ENCODE measurements at places on chromosomes 2 and 18.

- no peak for DNase-seq
These were observed 37.5 kb downstream of the TMEM18 start for GRCh38 chr2:639703-640102.

DNA sequence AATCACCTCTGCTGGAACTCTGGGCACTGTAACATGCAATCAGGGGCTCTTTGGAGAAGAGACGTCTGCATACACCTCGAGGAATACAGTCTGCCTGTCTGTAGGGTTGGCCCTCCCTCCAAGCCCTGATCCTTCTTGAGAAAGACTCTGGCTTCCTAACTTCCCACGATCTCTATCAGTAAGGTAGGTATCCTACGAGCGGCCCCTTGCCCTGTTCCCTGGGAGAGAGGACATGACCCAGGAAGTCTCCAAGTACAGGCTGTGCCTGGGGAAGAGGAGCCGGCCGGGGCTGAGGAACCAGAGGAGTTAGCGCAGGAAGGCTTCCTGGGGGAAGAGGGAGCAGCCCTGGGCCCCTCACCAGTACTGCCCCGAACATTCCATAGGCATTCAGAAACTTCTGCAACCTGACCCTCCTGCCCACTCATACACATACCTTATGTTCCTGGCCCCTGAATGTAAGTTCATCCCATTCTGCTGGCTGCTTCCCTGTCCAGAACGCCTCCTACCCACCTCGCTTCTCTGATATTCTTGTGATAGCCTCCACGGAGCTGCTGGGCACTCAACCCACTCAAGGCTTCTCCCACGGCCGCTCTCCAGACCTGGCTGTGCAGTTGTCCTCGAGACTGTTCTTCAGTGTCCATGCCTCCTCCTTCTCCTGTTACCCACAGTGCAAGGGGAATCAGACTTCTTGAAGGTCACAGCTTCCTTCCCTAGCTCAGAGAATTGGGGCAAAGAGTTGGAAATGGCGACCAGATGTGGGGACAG is 116.1 kb downstream of the CYP26B1 start:
- DNase-seq = no peak

DNA sequence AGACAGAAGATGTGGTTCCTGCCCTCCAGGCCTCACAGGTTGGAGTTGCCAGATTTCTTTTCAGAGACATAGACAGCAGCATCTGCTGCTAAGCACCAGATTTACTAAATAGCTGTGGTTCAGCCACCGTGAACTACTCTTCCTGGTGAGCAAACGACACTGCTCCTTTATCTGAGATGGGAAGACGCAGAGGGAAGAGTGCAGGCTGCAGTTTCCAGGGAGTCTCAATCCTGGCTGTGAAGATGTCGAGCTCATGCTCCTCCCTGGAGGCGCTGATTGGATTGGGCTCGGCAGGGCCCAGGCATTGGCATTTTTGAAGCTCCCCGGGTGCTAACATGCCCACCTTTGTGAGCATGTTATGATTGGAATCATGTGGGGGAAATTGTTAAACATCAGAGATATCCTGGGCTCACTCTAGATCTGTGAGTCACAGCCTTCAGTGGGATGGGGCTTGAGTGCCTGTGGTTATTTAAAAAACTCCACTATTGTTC is 314.8 kb downstream of the TSN start:
- DNase-seq = peak; percentile 2

DNA sequence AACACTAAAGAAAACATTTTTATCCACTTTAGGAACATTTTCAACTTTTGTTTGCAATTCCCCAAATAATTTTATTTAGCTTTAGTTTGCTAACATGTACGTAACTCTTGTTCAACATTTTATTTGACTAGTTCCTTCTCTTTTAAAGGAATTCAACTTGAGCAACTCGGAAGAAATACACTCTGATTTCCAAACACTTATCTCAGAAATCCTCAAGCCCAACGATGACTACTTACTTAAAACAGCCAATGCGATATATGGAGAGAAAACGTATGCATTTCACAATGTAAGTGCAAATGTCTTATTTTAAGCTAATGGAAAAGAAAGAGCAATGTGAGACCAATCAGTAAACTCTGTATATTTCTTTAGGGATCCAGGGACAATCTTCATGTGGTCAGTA is 10.1 kb downstream of the SERPINB10 start:
- DNase-seq = no peak

- peak; percentile 45 for DNase-seq
These were observed 54.7 kb downstream of the KCTD18 start for GRCh38 chr2:200454927-200455801.

DNA sequence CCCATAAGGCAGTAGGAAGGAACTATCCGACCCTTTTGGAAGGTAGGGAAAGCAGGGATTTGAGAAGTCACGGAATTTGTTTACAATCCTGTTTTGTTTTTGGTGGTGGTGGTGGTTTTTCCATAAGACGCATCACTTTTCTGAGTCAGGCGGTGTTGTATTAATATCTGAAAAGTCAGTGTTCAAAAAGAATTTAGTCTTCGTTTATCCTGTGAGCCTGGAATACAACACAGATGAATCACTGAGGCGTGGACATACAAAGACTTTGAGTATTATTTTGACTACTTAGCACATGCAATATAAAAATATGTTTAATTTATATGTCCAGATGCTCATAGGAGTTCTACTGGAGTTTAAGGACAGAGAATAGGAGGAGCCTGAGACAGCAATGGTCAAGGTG is 785 bp downstream of the ZNF892 start:
- peak; percentile 19 for DNase-seq

DNA sequence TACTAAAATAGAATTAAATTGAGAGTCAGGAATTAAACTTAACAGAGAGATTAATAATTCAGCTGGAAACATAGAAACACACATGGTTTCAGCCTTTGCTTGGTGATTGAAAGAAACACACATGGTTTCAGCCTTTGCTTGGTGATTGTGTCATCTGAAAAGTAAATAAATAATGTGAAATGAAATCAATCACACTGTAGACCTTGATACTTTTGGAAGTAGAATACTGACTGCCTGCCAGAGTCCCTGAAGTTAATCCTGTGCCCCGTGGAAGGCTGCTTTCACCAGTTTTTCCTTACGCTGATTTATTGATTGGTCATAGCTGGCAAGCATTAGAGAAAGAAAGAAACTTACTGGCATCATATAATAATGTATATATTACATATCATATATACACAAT is 1252.7 kb upstream of the FAM98A start:
- DNase-seq = no peak

DNA sequence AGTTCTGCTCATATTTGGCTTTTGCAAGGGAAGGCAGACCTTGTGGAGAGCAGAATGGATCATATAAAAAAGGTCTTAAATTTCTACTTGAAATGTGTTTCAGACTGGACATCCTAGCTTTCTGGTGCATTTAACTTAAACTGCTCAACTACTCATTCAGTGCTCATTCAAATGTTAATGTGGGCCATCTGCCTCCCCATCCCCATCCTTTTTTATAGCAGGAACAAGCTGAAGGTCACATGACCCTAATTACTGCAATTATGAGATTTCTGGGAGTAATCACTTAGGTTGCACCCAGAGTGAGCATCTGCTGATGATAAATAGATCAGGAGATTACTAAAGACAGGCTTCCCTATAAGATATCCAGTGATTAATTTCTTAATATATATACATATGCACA is 96.1 kb downstream of the MAP2 start:
- no peak for DNase-seq

- peak; percentile 47 for DNase-seq
These were observed 43.9 kb upstream of the NEMP2 start for GRCh38 chr2:190578158-190579057.

DNA sequence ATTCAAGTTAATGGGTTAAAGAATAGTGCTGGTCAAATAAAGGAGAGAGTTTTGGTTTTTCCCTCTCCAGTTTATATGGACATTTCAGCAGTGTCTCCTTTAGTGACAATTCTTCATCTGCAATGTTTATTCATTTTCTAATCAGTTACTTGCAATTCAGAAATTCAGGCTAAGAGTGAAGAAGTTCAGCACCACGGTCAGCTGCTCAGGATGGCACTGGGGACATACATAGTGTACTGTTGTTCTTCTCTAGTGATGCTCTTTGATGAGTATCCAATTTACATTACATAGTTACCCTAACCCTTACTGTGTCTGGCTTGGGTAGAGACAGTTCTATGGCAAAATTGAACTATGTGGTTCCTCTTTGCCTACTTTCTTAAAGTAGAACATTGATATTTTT is 412.7 kb downstream of the CNTNAP5 start:
- no peak for DNase-seq

DNA sequence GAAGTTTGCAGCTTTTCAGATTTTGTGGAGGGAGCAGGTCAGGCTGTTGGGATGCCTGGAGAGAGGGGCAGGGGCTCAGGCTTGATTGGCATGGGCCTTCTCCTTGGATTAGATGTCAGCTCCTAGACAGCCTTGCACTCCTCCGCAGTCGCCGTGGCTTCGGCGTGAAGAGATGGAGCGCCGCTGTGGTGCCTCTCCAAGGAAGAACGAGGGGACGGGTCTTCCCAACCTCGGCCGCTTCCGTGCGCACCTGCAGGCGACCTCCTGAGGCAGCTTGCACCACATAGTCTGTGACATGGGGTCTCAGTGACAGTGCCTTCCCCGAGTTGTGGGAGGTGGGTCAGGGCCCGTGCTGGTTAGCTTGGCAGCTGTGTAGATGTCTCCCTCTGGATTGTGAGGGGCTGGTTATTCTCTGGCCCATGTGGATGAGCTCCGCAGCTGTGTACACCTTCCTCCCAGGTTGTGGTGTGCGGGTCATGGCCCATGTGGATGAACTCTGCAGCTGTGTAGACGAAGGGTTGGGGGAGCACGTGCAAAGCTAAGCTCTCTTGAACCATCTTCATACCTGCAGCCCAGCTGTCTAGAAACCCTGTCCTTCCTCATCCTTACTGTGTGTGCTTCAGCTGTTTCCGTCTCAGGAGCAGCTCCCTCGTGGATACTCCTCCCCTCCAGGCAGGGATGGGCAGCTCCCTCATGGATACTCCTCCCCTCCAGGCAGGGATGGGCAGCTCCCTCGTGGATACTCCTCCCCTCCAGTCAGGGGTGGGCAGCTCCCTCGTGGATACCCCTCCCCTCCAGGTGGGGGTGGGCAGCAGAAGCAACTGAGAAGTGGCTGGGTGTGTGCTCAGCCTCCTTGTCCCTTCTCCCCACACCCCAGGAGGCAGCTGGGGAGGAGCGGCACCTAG is 170.3 kb downstream of the LDLRAD4 start:
- no peak for DNase-seq

DNA sequence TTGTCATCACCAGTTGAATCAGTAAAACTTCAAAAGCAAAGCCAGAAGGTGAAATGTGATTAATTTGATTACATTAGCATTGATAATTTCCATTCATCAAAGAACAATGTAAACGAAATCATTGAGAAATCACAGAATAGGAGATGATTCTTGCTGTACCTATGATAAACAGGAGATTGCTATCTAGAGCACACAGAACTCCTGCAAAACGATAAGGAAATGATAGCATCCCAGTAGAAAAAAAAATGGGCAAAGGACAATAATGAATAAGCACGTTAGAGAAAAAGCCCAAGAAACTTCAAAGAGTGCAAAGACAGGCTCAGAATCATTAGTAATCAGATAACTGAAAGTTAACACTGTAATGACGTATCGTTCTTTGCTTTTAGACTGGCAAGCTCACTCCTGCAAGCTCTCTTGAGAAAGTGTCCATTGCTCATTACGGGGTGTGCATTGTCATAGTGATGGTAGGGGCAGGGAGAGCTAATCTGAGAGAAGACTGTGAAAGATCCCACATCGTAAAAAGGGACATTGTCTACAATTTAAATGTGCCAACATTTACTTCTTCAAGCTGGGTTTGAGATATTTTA is 143.6 kb downstream of the SPP2 start:
- no peak for DNase-seq

GRCh38 chr2:225103737-225104141 is 61.5 kb upstream of the DOCK10 start:
- peak; percentile 71 for DNase-seq

GRCh38 chr2:212843409-212844199 is 305.0 kb upstream of the ERBB4 start:
- DNase-seq = peak; percentile 63

- no peak for DNase-seq
These were observed 34.4 kb upstream of the AAK1 start for GRCh38 chr2:69677914-69678313.

DNA sequence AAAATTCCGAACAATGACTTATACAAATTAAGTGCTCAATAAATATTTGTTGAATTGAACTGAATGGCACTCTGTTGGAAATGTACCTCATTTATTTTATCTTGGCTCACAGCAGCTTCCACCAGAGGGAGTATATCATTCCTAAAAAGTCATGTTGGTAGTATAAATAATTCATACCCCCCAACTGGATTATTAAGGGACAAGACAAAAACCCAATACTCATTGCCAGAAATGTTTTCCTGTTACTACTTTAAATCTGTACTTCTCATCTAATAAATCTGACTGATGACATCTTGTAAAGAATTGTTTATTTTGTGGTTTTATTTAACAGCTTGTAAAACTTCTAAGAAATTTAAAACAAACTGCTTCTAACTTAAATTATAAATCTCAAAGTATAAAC is 163.9 kb downstream of the CDH2 start:
- DNase-seq = peak; percentile 38

DNA sequence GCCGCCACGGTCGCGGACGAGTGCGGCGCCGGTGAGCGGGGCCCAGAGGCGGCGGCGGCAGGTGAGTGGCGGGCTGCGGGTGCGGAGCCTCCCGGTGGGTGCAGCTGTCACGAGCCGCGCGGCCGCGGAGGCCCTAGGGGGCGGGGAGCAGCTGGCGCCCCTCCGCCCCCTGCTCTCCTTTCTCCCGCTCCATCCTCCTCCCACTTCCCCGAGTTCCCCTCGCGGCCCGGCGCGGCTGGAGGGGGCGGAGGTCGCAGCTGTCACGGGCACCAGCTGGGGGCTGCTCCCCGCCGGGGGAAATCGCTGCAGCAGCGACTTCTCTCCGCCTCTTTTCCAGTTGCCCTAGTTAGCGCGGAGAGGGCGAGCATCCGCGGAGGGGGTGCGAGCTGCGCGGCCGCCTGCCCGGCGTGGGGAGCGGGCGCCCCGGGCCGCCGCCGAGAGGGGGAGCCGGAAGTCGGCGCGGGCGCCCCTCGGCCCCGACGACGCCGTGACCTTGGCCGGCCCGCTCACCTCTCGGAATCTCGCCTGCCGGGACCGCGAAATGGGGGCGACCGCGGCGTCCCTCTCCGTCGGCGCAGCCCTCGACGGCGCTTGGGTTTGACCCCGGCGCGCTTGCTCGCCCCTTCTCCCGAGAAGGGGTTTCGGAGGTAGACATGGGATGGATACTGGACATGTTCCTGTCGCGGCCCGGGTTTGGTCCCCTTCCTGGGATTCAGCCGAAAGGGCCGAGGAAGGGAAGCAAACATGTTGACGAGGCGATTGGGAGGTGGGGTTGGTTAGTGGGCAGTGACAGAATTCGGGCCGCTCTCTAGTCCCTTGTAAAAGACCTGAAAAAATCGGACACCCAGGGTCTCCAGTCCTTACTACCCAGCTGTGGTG is 727 bp downstream of the NCOA1 start:
- peak; percentile 14 for DNase-seq

- DNase-seq = no peak
These were observed 152.3 kb downstream of the MYO5B start for GRCh38 chr18:50042611-50043010.

Measured in choroid plexus epithelial cell (primary cell).